Gastrocnemius medialis (tissue), 4 donors: ENCODE measurements at places on chromosomes 4 and X.

DNA sequence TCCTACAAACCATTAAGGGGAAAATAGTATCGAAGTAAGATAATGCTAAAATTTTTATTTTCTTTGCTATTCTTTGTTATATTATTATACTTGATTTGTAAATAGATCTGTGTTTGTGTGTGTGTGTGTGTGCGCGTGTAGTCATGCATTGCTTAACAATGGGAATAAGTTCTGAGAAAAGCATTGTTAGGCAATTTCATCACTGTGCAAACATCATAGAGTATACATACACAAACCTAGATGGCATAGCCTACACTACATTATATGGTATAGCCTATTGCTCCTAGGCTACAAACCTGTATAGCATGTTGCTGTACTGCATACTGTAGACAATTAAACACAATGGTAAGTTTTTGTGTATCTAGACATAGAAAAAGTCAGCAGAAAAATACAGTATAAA lies 17.1 kb downstream of the MTTP start:
- no peak for DNase-seq

DNA sequence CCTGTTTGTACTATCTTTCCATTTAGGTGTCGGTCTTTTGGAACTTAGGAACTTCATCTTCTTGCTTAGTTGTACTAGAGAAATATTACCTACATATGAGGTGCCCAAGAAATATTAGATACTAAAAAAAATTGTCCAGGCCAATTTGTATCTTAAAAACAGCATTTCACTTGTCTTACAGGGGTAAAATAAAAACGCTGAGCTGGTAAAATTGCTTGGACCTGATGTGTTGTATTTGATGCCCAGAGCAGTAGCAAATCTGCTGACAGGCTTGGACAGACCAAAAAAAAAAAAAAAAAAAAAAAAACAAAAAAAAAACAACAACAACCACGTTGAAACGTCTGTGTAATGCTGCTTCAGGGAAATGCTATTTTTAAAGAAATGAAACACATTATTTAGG lies 150.4 kb upstream of the ARX start:
- no peak for DNase-seq

GRCh38 chr4:39574946-39575345 lies 47.7 kb upstream of the UGDH start:
- DNase-seq, result no peak

DNA sequence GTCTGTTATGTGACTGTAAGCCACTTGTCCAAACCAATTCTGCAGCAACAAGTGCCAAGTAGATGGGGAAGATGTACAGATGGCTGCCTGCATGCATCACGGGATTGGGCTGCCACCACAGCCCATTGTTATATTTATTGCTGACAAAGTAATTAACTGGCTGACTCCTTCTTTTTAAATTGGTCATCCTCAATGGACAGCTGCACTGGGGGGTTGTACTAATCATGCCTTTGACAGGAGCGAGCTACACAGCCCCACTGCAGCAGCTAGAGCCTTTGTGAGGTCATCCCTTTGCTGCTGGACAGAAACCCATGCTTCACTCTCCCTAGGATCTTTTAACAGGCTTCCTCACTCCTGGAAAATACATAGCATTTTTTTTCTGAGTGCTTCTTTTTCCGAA lies 146.7 kb upstream of the CXXC4 start:
- no peak for DNase-seq

DNA sequence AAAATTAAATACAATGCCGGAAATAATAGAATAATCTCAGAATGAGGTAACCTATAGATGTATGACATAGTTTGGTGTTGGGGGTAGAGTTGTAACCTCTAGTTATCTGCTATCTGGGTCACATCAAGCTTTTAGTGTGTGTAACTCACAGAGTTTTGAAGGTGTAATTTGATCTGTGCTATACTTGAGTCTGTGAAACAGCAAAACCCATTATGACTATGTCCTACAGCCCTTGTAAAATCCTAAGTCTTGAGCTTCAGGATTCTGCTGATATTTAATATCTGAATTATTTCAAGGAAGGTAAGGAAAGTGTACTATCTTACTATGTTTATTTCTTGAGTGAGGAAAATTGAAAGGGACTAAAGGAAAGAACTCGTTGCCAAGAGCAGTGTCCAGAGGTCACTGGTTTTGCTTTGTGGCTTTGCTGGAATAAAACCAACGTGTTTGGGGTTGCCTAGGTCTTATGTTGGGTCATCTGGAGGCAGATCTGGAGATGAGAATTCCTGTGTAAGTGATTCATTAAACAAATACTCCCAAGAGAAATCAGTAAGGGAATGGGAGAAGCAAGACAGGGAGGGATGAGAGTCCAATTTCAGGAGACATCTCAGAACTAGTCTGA lies 107.8 kb upstream of the CBLL2 start:
- DNase-seq, result no peak

DNA sequence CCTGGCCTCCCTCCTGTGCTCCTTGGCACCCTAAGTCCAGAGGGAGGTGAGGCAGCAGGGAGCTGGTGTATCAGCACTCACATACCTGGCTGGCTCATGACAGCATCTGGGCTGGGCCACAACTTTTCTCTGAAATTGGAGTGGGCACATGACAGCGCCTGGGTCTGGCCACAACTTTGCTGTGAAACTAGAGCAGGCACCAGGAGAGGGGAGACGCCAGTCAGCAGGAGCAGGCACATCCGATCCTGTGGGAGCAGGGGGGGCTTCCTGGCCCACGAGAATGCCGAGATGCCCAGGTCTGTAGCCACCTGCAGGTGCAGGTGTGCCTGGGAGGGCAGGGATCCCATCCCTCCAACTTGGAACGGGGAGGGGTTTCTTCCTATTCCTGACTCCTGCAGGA lies 69.7 kb upstream of the PPP3CA start:
- no peak for DNase-seq

DNA sequence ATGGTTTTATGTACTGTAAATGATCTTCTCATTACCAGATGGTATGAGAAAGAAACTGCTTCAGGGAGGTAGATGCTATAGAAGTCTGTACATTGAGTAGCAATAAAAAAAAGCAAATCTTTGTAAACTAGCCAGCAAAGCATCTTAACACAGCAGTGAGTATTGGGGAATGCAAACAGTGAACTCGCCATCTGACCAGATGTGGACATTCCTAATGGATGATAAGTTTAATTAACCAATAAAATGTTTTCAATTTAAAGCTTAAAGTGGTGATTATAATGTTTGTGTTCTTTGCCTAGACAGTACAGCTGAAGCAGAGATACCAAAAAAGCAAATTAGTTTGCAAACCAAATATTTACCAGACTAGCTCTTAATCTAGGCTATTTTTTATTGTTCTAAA lies 1144.2 kb downstream of the FAT4 start:
- DNase-seq, result no peak

DNA sequence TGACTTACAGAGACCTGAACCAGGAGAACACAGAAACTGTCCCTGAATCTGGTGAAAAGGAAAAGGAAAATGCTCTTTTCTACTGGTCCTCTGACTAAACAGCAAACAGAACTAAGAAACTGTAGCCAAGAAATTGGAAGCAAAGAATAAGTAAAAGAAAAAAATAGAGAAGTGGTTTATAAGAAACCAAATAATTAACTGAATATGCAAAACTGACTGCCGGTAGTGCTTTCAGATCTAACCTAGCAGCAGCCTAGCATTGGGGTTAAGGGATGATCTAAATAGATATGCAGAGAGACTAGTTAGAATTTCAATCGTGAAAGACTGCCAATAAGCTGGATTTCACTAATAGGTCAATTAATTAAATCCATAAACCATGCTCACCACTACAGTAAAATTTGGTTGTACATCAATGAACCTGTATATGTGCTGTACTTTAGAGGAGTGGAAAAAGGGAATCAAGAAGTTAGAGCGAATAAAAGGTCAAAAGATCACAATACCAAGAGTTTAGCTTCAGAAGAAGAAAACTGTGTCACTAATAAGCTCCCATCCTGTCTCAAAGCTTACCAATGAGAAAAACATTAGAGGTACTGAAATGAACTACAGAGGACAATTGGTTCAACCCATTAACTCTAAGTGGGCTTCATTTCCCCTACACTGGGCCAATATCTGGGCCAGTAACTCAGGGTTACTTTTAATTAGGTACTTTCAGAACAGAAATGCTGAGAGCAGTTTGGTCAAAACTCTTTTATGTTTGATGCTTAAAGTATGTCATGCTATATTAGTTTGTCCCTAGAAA lies 53.6 kb downstream of the KLHL13 start:
- DNase-seq, result no peak

DNA sequence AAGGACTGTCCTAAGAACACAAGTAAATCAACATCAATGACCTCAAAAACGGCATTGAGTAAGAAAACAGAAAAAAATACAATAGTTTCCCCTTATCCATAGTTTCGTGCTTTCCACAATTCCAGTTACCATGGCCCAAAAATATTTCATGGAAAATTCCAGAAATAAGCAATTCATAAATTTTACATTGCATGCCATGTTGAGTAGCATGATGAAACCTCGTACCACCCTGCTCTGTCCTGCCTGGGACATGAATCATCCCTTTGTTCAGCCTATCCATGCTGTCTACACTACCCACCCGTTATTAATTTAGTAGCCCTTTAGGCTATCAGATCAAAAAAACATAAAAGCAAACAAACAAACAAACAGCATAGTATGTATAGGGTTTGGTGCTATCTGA lies 51.1 kb downstream of the KLF3 start:
- DNase-seq, result no peak

GRCh38 chr4:24924309-24924781 lies 11.5 kb upstream of the CCDC149 start:
- no peak for DNase-seq
